CD4-positive, alpha-beta T cell treated with Interleukin-12 subunit alpha and Interleukin-12 subunit beta, for 1 hour (primary cell): ENCODE measurements at places on chromosomes 3 and 15.

GRCh38 chr15:51460796-51461195 is 119.3 kb downstream of the GLDN start:
- no peak for DNase-seq

DNA sequence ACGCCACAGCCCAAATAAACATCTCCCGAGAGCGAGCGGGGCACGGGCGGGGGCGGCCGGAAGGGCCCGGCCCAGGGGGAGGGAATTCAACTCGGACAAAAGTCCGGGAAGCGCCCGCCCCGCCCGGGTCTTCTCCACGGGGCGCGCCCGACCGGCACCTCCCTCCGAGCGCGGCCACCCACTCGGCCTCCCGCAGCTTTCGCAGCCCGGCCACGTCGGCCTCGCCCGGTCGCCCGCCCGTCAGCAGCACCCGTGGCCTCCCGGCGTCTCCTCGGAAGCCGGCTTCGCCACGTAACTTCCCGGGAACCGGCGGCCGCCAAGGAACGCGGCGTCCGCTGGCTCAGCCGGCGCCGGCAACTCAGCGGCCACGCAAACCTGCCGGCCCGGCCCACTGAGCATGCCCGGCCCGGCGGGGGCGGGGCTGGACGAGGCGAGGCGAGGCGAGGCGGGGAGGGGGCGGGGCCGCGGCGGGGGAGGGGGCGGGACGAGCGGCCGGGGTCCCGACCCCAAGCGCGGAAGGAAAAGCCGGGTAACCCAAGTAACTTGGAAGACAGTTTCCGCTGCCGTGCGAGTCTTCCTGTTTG is at the start of gene TJP1:
TJP1 (minus strand) TSS at position 369 of the 584 bp plus-strand sequence. CDS start 440 bp downstream, outside the sequence.
- no peak for DNase-seq

DNA sequence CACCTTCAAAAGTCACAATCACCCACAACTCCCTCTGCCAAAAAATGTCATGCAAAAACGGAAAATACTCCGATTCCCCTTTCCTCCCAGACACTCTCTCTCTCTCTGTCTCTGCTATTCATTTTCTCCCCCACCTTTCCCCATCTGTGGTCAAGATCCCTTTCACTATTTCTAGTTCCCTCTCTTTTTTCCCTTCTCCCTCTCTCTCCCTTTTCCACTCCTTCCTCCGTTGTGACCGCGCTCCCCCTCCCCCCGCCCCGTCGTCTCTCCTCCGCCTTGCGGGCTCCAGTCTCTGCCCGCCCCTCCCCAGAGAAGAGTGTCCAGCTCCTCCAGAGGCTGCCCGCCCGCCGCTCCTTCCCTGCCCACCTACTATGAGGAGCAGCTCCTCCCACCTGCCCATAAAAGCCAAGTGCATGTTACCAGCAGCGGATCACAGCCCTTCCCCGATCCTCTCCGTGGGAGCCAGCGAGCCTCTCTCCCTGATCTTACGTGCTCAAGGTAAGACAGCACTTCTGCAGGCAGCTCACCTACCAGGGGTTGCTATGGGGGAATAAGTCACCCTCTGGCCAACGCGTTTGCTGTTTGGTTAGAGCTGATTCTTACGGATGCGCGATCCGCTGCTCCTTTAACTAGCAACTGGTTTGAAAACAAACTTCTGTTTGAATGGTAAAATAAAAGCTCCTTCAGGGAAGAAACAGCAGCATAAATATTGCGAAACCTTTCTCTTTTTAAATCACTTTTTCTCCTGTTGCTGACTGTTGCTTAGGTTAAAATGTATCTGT is at the start of gene COL8A1:
COL8A1 (plus strand) TSS at position 428 of the 782 bp plus-strand sequence. CDS start 152,089 bp downstream, outside the sequence.
- DNase-seq: no peak

DNA sequence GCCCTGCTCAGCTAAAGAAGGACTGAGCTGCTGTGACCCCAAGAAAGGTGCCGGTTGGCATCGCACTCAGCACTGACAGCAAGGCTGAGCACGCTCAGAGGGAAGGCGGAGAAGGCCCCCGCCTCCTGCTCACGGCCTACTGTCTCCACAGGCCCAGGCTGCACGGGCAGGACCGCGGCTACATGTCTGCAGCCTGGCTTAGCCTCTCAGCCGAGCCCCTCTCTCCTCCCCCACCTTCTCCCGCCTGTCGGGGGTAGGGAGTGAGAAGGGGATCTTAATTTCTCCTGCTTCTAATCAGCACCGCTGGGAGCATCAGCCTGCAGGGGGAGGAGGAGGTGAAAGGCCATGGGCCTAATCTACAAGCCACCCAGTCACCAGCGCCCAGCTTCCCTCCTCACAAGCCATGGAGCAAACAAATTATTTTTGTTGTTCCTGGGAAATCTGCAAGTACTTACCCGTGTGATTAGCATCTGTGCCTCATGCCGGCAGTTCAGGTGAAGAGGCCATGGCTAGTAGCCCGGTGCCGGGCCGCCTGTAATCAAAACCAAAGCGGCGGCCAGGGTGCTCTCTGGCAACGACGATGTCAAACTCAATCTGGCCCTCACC is 68.1 kb downstream of the EPHB3 start:
- DNase-seq: no peak

- DNase-seq: peak; percentile 57
Measured at GRCh38 chr3:112847692-112848091, 1.0 kb upstream of the CD200R1L start.

- no peak for DNase-seq
Measured at GRCh38 chr3:109265295-109265694, 51.0 kb downstream of the DPPA2 start.

DNA sequence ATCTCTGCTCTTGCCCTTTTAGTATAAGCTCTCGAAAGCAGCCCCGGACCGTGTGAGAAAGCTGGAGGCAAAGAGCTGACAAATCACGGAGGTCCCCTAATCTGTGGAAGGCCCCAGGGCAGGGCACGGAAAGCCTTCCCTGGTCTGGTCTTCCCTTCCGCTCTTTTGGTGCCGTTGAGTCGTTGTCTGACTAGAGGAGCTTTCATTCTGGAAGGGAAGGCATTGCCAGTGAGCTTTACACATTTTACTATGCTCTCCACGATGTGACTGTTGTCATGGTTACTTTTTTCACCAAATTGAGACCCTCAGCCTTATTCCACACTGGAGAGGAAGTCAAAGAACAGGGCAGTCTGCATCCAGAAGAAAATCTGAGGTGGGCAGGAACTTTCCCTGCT is 71.7 kb downstream of the CYP19A1 start:
- no peak for DNase-seq

DNA sequence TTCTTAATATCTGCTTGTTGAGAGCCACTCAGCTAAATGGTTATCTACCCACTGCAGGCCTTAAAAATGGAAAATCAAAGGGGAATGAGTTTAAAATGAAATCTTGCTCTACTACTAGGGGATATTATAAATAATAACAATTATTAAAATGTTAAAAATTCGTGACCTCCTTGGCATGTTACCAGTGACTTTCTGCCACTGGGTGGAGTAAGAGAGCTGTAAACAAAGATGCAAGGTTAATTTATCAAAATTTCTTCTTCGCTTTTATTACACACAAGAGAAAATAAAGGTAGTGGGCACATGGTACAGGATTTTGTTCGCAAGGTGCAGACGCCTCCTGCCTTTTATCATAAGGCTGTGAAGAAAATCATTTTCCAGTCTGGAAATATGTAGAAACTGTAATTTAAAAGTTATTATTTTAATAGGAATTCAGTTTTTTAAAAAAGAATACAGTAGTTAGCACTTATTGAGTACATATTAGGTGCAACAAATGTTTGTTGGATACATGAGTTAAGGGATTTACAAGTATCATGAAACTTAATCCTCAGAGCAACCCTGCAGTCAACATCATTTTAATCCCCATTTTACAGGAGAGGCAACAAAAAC is 272.6 kb downstream of the SUCLG2 start:
- peak; percentile 31 for DNase-seq

- peak; percentile 26 for DNase-seq
Measured at GRCh38 chr3:141575879-141576743, 89.3 kb downstream of the RASA2 start.

- DNase-seq: no peak
Measured at GRCh38 chr3:5022187-5022965, 43.1 kb downstream of the BHLHE40 start.

DNA sequence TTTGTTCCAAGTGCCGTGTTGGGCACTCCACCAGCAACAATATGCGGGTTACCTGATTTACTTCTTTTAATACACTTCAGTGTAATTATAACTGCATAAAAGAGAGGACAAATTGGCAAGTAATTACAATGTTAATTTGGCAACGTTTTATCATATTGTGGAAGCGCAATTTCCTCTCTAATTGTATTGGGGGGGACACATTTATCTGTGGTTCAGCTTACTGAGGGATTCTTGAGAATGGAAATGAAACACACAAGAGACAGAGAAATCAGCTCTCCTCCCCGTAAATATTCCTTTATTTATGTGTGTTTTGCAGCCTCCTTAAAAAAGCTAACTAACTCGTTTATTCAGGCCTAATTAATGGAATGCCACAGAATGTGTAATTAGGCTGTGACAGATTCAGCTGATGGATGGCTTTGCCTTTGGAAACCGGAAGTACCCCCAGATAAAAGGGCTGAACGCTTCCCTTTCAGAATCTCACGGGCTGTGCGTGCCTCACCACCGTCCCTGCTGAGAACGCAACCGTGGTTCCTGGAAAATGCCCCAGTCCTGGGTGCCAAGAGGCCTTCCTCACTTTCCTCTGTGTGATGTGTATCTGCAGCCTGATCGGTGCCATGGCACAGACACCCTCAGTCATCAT is 247.1 kb upstream of the ST8SIA2 start:
- no peak for DNase-seq

GRCh38 chr3:137409584-137409983 is 354.5 kb upstream of the SOX14 start:
- no peak for DNase-seq

- no peak for DNase-seq
Measured at GRCh38 chr3:5143464-5143863, 21.4 kb downstream of the ARL8B start.

DNA sequence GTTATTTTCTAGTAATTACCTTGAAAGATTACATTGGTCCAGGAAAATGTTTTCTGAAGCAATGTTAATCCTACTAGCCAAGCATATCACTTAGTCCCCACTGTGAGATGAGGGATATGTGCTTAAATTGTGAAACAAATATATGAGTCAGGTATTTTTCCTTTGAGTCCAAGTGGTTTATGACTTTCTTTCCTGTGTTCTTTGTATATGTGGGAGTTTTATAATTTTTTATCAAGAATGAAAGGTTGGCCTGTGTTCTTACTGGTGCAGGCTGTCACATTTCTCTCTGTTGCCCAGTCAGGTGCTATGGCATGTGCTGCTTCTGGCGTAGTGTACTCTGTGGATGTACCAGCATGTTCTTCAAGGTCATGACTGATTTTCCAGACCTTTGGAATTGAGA is 147.4 kb downstream of the CMSS1 start:
- DNase-seq: no peak

DNA sequence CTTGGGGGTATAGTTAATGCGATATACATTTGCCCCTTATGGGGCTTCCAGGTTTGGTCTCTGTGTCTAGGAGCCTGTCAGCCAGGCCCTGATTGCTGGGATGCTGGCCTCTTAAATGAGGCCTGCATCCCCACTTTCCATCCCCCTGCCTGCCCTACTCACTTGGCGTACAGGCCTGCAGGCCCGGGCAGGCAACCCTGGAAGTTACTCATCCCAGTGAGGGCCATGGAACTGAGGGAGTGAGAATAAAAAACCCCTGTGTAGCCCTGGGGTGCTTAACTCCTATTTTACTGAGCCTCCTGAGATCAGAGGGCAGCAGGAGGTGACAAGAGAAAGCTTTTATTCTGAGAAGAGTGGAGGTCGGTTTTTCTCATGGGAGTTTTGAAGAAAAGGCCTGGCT is 2.0 kb downstream of the DISP2 start:
- DNase-seq: no peak

DNA sequence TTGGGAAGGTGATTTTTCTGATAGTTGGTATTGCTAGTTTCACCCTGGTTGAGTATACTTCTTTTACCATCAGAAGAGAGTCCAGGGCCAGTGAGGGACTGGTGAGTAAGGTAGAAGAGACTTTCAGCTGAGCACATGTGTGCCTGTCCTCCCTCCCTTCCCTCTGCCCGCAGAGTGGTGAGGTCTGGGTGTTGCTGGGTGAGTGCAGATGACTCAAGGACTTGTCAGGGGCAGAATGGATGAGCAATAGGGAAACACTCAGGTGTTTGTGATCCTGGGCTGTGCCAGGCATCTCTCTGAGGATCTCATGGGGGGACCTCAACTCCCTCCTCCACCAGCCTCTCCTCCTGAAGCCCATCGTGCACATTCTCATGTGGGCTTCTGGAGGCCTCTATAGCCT is 76.0 kb upstream of the GSK3B start:
- DNase-seq: no peak

DNA sequence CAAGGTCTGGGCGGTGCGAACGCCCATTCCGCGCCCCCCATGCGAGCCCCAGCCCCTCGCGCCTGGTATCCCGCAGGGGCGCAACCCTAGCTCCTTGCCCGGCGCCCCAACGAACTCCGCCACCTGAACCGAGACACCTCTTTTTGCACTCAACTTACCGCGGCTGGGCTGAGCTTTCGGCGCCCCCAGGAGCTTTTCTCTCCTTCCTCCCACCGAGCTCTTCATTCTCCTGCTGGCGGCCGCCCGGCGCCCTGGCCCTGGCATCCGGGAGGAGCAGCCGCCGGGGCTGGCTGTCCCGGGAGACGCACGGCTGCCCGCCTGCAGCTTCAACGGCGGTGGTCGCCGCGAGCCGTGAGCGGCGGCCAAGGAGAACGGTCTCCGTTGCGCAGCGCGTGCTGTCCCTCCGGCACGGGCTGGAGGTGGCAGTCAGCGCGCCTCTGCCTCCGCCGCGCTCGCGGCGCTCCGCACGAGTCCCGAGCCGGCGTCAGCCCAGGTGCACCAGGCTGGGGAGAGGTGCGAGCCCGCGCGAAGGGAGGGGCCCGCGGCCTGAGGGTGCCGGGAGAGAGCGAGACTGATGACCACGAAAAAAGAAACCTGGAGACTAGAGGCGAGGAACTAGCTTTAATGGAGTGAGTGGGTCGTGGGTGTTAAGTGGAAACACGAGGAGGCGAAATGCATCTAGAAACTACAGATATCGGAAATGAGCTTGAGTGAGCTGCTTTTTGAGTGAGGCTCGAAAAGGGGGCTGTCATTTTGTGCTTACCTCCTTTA is 621.5 kb upstream of the ZNF385D start:
- DNase-seq: no peak

DNA sequence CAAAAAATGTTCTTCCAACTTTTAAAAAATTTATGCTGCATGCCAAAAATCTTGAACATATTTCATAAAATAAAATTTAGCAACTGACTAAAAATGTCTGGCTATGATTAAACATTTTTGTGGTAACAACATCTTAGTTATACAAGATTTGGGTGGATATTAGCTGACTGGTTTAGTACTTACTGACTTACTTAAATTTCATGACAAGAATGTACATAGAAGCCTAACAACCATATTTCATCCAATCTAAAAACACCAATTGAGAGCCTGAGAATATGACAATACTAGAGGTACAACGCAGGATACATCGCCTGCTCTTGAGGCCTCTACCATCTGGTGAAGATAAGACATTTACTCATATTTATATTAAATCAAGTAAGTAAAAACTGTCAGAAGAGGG is 34.6 kb downstream of the GNB4 start:
- no peak for DNase-seq

DNA sequence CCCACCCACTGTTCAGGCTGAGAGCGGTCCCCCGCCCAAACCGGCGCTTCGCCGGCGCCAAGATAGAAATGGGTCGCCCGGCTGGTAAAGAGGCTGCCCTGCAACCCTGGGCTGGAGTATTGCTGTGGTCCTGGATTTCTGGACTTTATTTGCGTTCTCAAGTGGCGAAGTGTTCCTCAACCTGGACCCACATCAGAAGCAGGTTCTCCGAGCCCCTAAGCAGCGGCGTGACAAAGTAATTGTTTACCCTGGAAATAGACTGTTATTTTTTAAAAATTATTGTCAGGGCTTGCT is 481 bp upstream of the DYNC1LI1 start:
- DNase-seq: no peak
